ENCODE measurements at places on chromosomes 16 and 17. TPM values are rescaled to one million over a fixed set of nuclear protein-coding genes. Genes with fewer than 3 reads are reported as not detected.
A peak's percentile ranks its signal among the peaks of the same experiment; 100 is the strongest.

CEMP1 gene
- not detected for total RNA-seq

- H3K4me3 ChIP-seq, result no peak overlapping the region
- no peak for DNase-seq
- no peaks in the 10 kb centered on the region for H3K4me1 ChIP-seq
Measured at GRCh38 chr16:66668777-66669444, 27.6 kb downstream of the CMTM4 start.

GRCh38 chr17:41211845-41212466 is 14.5 kb upstream of the KRTAP9-2 start:
- H3K36me3 ChIP-seq, result no peaks in the 10 kb centered on the region
- H3K4me3 ChIP-seq, result no peak overlapping the region
- peaks cover 22% of the 10 kb centered on the region for H3K27me3 ChIP-seq
- H3K27ac ChIP-seq, result no peak overlapping the region
- H3K4me1 ChIP-seq, result no peaks in the 10 kb centered on the region

CCL16 gene
- total RNA-seq, result not detected

- no peaks in the 10 kb centered on the region for H3K4me1 ChIP-seq
- no peak overlapping the region for H3K4me3 ChIP-seq
- no peak overlapping the region for H3K27ac ChIP-seq
- peaks cover 2% of the 10 kb centered on the region for H3K27me3 ChIP-seq
Measured at GRCh38 chr17:79490530-79490929, 120.3 kb downstream of the RBFOX3 start.

NHLRC4 gene
- 1.1 TPM for total RNA-seq

P2RX5 gene
- total RNA-seq, result 92.3 TPM

CIITA gene
- total RNA-seq, result 6.4 TPM

CLDN9 gene
- not detected for total RNA-seq

- H3K27ac ChIP-seq, result peak overlapping the region; percentile 72
- peaks cover 34% of the 10 kb centered on the region for H3K4me1 ChIP-seq
- H3K27me3 ChIP-seq, result no peaks in the 10 kb centered on the region
- peak overlapping the region; percentile 98 for H3K4me3 ChIP-seq
Measured at GRCh38 chr16:4626396-4626795, 1.8 kb downstream of the MGRN1 start.

GRCh38 chr16:11360641-11361373 is 15.5 kb downstream of the RMI2 start:
- peaks cover 58% of the 10 kb centered on the region for H3K4me1 ChIP-seq
- H3K36me3 ChIP-seq, result peaks cover 9% of the 10 kb centered on the region
- no peak for DNase-seq
- H3K4me3 ChIP-seq, result peak overlapping the region; percentile 80
- H3K27ac ChIP-seq, result no peak overlapping the region
- peaks cover 15% of the 10 kb centered on the region for H3K27me3 ChIP-seq

HCFC1R1 gene
- 29.4 TPM for total RNA-seq

DNA sequence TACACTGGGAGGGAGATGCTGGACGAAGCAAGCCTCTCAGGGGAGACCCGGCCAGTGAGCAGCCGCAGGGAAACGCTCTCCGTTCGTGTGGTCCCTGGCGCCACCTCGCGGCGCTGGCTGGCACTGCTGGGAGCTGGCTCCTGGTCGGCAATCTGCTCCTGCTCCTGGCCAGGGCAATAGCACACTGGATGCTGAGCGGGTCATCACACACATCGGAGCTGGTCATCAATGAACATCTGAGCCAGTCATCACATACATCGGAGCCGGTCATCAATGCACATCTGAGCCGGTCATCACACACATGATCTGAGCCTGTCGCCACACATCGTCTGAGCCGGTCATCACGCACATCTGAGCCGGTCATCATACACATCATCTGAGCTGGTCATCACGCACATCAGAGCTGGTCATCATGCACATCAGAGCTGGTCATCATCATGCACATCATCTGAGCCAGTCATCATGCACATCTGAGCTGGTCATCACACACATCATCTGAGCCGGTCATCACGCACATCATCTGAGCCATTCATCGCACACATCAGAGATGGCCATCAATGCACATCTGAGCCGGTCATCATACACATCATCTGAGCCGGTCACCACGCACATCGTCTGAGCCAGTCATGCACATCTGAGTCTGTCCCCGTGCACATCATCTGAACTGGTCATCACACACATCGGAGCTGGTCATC is 217.3 kb downstream of the RBFOX3 start:
- H3K27me3 ChIP-seq, result peaks cover 20% of the 10 kb centered on the region
- peak; percentile 92 for DNase-seq
- no peak overlapping the region for H3K4me3 ChIP-seq
- no peaks in the 10 kb centered on the region for H3K36me3 ChIP-seq
- H3K27ac ChIP-seq, result no peak overlapping the region

GRCh38 chr16:67449336-67449735 is 18.4 kb downstream of the HSD11B2 start:
- no peaks in the 10 kb centered on the region for H3K27me3 ChIP-seq
- H3K4me1 ChIP-seq, result peaks cover 1% of the 10 kb centered on the region

GRCh38 chr17:77066165-77066564 is 74.6 kb upstream of the SEC14L1 start:
- H3K27me3 ChIP-seq, result peaks cover 26% of the 10 kb centered on the region
- H3K36me3 ChIP-seq, result no peaks in the 10 kb centered on the region
- DNase-seq, result no peak

P2RX1 gene
- 0.78 TPM for total RNA-seq

DNA sequence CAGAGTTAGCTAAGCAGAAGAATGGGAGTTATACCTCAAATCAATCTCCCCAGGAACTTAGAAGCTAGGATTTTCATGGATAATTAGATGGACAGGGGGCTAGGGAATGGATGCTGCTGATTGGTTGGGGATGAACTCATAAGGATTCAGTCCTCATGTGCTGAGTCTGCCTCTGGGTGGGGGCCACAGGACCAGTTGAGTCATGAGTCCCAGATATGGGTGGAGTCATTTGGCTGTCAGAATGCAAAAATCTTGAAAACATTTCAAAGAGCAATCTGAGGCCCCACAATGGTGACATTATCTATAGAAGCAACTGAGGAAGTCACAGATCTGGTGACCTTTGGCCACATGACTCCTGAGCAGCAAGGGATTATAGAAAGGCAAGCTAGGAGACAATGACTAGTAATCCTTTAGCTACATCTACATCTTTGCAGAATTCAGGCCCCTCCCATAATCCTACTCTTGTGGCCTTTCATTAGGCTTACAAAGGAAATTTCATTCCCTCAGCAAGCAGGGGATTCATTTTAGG is 82.6 kb upstream of the CCL2 start:
- no peaks in the 10 kb centered on the region for H3K4me1 ChIP-seq
- no peak overlapping the region for H3K4me3 ChIP-seq
- peaks cover 13% of the 10 kb centered on the region for H3K27me3 ChIP-seq

DNA sequence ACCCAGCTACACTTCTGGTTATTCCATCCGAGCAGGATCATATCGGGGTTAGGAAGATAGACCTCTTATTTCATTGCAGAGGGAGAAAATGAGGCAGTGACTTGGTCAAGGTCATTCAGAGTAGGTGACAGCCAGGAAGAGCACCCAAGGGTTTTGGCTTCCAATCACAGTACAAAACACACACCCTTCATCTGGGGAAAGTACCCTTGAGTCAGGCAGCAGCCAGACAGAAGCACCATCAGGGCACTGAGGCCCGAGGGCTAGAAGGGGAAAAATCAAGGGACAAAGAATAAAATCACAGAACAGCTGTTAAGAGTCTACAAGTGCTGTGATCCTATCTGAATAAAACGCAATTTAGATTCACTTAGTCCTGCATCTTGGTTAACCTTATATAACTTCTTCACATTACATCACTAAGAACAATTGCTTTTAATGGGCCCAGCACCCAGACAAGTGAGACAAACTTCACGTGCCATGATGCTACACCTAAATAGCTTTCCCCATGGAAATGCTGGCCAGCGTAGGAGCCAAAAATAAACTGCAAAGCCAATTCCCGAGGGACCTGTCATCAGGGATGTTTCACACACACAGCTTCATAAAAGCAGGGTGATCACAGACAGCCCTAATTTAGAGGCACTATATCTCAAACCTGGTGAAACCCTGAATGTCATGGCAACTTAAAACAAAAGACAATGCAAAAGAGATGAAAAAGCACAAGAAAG is 4.9 kb downstream of the UBE2O start:
- H3K4me3 ChIP-seq, result no peak overlapping the region
- DNase-seq, result no peak
- H3K36me3 ChIP-seq, result peaks cover 9% of the 10 kb centered on the region
- H3K4me1 ChIP-seq, result peaks cover 62% of the 10 kb centered on the region
- peak overlapping the region; percentile 46 for H3K27ac ChIP-seq

- no peak overlapping the region for H3K4me3 ChIP-seq
- H3K4me1 ChIP-seq, result no peaks in the 10 kb centered on the region
- no peak for DNase-seq
- no peaks in the 10 kb centered on the region for H3K27me3 ChIP-seq
- no peak overlapping the region for H3K27ac ChIP-seq
Measured at GRCh38 chr16:83102336-83102735, 475.6 kb downstream of the CDH13 start.

SPN gene
- total RNA-seq, result 157 TPM

NPIPA7 gene
- total RNA-seq, result 8.0 TPM

DNA sequence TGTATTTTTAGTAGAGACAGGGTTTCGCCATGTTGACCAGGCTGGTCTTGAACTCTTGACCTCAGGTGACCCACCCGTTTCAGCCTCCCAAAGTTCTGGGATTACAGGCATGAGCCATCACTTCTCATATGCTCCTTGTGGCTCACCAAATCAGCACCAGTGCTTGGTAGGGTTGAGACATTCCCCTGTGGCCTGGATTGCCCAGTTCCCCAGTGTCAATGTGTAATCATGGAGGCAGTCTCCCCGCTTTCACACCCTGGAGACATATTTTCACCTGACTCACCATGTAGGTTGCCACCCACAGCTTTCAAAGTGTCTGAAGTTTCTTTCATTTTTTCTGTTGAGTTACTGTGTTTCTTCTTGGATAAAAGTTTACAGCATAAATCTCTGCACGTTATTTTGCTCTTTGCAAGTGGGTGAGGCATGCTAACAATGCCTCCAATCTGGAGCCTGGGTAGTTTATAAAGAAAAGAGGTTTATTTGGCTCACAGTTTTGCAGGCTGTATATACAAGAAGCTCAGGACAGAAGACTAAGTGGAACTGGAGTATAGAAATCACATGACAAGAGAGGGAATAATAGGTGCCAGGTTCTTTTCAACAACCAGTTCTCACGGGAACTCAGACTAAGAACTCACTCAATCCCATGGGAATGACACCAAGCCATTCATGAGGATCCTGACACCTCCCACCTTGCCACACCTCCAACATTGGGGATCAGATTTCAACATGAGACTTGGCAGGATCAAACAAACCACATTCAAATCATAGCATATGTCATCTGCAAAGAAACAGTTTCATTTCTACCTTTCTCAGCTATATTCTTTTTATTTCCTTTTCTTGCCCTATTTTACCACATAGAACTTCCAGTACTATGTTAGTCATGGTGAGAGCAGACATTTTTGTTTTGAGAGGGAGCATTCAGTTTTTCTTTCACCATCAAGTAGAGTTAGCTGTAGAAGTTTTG is 113.2 kb downstream of the PHKB start:
- peak overlapping the region; percentile 38 for H3K27ac ChIP-seq
- H3K4me3 ChIP-seq, result peak overlapping the region; percentile 53
- peaks cover 22% of the 10 kb centered on the region for H3K36me3 ChIP-seq
- H3K4me1 ChIP-seq, result peaks cover 55% of the 10 kb centered on the region
- no peaks in the 10 kb centered on the region for H3K27me3 ChIP-seq

ST6GALNAC1 gene
- 0.35 TPM for total RNA-seq

DNA sequence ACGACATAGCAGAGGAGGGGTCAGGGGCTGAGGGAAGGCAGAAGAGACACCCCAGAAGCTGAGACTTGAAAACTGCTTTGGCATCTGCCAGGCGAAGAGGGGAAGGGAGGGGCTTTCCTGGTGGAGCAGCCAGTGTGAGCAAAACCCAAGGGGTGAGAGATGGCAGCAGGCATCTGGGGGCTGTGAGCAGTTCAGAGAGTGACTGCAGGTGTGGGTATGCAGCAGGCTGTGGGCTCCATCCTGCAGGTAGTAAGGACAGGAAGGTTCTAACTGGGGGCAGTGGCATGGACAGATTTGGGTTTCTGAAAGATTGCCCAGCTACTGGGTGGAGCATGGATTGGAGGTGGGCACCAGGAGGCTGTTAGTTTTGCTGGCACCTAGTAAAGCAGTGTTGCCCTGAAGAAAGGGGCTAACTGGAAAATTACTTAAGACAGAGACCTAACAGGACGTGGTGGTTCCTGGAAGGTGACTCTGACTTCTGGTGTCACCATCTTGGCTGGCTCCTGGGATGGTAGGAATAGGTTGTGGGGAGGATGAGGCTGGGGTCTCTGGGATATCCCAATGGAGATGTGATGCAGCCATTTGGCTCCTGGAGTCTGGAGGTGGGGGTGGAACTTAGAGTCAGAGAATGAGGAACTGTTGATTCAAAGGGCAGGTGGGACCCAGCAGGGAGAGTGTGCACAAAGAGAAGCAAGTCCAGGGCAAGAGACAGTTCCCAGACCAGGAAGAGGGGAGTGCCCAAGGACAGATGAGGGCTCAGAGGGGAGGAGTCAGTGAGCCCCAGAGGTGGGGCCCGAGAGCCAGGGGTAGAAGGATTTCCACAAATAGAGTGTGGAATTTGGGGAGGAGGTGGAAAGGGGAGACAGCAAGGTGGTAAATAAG is 11.2 kb downstream of the BCL7C start:
- peak overlapping the region; percentile 88 for H3K27ac ChIP-seq
- peaks cover 18% of the 10 kb centered on the region for H3K4me1 ChIP-seq
- peaks cover 34% of the 10 kb centered on the region for H3K36me3 ChIP-seq
- H3K4me3 ChIP-seq, result peak overlapping the region; percentile 23
- no peaks in the 10 kb centered on the region for H3K27me3 ChIP-seq
- no peak for DNase-seq

Measured in activated CD4-positive, alpha-beta T cell treated with anti-CD3 and anti-CD28 coated beads, Interleukin-2, amount 10 ng/mL, durations not matched to agents 24 days and 14 days (primary cell).